Activated T-cell treated with anti-CD3 and anti-CD28 coated beads for 48 hours (primary cell): ENCODE measurements at places on chromosomes 2 and 18.

- DNase-seq: no peak
Measured at GRCh38 chr2:186841940-186842339, 7.0 kb downstream of the ZSWIM2 start.

- DNase-seq: no peak
Measured at GRCh38 chr2:118380915-118381653, 292.8 kb downstream of the INSIG2 start.

DNA sequence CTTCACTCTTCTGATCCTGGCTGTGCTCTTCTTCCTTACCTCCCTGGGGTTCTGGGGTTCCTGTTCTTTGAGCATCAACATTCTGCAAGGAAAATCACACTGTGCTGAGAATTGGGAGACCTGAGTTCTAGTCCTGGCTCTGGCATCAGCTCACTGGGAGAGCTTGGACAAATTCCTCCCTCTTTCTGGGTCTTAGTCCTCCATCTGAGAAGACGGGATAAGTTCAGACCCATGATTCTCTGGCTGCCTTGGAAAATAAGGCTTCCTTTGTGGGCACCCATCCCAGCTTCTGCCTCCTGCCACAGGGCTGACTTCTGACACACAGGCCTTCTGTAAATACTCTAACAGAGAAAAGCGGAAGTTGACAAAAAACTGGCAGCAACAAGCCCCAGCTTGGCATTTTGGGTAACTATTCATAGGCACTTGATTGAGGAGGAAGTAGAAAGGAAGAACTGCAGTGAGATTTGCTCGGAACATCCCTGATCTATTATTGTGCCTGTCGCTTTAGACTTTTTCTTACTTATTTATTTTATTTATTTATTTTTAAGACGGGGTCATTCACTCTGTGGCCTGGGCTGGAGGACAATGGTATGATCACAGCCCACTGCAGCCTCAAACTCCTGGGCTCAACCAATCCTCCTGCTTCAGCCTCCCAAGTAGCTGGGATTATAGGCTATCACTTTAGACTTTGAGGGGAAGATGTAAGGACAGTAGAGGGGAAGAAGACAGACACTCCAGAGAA is 7.9 kb downstream of the PCBP1 start:
- DNase-seq: no peak

DNA sequence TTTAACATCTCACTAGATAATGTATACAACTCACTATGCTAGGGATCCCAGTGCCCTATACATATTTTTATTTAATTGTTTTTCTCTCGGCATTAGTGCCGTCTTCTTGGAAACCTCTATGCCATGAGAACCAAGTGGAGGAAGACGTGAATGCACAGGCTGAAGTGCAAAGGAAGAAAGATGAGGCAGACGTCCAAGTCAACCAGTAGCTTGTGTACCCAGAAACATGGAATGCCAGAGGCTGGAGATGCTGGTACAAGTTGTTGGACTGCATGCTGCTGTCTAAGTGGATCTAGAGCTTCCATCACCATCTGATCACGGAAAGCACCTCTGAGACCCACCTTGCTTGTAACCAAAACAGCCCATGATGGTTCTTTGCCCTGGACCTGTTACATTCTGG is 12.5 kb upstream of the GEMIN6 start:
- no peak for DNase-seq

GRCh38 chr2:234845602-234846590 is 105.9 kb upstream of the SH3BP4 start:
- DNase-seq: no peak

DNA sequence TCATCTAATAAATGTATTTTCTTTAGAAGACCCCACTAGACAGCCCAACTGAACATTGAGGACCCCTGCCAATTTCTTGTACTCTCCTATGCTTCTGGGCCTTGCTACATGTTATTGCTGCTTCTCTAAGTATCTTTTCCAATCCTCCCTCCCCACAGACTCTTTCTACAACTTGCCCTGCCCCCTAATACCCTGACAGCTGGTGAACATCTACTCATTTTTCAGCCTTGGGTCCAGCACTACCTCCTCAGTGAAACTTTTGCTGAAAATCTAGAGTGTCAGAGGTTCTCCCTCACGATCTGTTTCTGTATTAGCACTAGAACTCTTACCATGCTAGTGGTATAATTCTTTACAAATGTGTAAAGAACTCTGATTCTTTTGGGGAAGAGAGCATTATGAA is 106.8 kb upstream of the SIX3 start:
- DNase-seq: no peak

- DNase-seq: no peak
Measured at GRCh38 chr2:174846218-174846617, 81.9 kb upstream of the CHRNA1 start.

DNA sequence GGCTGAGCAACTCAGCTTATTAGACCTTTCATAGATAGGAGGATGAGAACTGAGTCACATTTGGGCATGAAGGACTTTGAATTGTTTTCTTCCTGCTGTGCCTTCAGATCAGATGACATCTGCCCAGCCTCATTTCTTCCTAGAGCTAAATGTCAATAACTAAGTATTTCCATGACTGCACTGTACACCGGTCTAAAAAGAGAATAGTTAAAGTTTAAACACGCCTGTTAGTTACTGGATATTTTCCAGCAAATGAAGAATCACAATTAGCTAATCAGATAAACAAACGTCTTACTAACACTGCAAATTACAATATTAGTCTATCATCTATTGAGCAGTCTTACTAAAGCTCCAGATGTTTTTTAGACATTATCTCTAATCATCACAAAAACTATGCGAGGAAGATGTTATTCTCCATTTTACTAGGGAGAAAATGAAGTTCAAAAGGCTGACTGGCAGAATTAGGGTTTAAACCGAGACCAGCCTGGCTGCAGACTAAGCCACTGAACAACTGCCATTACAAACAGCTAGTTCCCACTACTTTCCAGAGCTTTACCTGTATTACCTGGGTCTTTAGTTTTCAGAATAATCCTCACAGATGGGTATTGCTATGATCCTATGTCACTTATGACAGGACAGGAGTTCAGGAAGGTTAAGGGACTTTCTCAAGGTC is 69.4 kb upstream of the ZNF397 start:
- no peak for DNase-seq

- no peak for DNase-seq
Measured at GRCh38 chr2:21498016-21498415, 374.2 kb downstream of the TDRD15 start.

DNA sequence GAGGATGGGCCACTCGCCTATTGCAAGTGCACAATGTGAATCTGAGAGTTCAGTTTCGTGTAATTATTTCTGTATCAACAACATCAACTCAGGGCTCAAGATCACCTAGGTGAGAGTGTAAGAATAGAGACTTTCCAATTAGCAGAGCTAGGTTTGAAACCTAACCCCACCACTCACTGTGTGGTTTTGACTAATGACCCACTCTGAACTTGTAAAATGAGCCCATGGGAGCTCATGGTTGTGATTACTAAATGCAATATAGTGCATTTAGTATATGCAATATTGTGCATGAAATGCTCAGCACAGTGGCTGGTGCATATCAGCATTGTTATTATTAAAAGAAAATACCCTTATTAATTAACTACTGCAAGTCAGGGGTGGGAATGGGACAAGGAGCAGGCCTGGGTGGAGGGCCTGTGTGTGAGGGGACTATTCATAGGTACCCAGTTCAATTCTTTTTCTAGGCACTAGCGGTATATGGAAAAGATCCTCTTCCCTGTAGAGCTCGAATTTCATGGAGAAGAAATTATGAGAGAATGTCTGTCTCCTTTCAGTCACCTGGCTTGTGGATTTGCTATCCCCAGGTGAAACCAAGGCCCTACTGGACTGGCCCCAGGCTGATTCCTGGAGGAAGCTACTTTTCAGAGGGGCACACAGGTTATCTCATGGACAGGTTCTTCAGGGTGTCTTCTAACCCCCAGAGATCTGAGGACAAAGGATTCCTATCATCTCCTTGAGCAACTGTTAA is 169.5 kb downstream of the GFPT1 start:
- DNase-seq: no peak

GRCh38 chr2:237860273-237860935 is 981 bp downstream of the RAMP1 start:
- DNase-seq: no peak

- DNase-seq: no peak
Measured at GRCh38 chr2:46865181-46865970, 50.2 kb downstream of the MCFD2 start.

DNA sequence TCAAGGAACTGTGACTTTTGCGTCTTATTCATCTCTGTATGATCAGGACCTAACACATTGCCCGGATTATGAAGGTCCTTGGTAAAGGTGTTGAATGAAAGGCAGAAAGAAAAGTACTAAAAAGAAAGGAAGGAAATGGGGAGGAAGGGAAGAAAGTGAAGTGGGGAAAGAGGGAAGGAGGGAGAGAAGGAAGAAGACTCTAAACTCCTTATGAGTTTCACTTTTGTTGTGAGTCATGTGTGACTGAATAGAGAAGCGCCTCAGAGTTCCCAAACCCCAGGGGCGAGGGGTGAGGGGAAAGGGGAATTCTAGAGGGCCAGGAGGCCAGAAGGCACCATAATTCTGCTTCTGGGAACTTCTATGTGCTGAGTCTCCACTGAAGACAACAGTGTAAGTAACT is 30.9 kb upstream of the OSBPL6 start:
- DNase-seq: no peak

DNA sequence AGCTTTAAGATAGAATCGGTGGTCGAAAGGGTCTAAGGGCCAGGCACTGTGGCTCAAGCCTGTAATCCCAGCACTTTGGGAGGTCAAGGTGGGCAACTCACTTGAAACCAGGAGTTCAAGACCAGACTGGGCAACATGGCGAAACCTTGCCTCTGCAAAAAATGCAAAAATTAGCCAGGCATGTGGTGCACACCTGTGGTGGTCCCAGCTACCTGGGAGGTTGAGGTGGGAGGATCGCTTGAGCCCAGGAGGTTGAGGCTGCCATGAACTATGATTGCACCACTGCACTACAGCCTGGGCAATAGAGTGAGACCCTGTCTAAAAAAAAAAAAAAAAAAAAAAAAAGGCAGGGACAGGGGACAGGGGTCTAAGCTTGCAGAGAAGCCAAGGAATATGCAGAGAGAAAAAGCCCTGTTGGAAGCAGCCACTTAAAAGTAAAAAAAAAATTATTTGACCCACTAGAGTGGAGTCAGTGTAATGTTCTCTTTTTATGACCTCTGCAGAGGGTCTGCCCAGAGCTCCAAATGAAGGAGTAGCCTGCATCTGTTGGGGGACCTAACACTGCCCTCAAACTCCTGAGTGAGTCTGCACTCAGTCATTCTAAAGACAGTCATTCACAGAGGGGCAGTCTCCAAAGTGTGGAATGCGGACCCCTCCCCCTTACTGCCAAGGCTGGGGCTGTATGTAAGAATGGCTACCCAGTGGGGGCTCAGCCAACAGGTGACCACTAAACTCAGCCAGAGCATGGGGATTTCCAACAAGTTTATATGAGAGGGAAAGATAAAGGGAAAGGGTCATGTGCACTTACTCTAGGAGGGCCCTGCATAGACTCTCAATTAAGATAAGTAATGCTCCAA is 118.5 kb upstream of the CDCA7 start:
- DNase-seq: no peak

DNA sequence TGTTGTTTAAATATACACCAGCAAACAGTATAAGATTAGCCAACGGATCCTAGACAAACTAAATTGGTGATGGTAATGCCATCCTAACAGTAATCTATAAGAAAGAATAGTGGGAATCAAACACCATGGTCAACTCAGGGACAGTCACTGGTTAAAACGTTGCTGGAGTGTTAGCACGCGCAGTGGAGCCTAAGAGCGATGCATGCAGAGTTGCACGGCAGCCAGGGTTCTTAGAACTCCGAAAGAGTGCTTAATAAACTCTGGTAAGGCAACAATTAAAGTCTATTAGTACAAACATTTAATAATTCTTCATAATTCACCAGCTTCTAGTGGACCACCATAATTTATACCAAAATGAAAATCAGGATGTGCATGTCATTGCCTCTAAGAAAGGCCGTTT is 22.2 kb downstream of the LANCL1 start:
- no peak for DNase-seq

- DNase-seq: no peak
Measured at GRCh38 chr2:31729442-31730092, 148.8 kb upstream of the SRD5A2 start.
